BJ (cell line): ENCODE measurements at places on chromosomes 12 and 14. TPM values are rescaled to one million over a fixed set of nuclear protein-coding genes. Genes with fewer than 3 reads are reported as not detected.

DNA sequence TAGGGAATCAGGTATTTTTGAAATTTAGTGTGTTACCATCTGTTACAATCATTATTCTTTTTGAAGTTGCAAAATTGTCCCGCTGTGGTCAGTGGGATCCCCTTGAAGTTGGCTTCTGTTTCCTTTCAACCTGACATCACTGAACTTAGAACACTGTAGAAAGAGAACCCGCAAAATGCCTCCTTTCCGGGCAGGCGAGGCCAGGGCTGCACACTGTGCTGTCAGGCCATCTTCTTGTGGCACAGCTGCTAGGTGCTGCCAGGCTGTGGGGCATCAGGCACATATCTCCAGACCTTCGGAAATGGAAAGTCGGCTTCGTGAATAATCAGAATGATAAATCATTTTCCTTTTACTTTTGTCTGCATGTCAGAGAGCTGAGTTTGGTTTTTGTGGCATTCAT is 103.5 kb downstream of the GLT1D1 start:
- no peak for DNase-seq

- DNase-seq, result no peak
Measured at GRCh38 chr12:41564816-41565215, 376.7 kb downstream of the PDZRN4 start.

RERGL gene
- 0.21 TPM in 1 of 2 replicates, not detected in the other for polyA plus RNA-seq

TRIAP1 gene
- polyA plus RNA-seq, result 24.7 and 45.0 TPM in 2 replicates

PTPRB gene
- polyA plus RNA-seq, result 1.7 and 2.1 TPM in 2 replicates

SIX1 gene
- polyA plus RNA-seq, result 3.2 and 6.1 TPM in 2 replicates

GRCh38 chr12:119201789-119202543 is 23.2 kb downstream of the HSPB8 start:
- no peak for DNase-seq

DNA sequence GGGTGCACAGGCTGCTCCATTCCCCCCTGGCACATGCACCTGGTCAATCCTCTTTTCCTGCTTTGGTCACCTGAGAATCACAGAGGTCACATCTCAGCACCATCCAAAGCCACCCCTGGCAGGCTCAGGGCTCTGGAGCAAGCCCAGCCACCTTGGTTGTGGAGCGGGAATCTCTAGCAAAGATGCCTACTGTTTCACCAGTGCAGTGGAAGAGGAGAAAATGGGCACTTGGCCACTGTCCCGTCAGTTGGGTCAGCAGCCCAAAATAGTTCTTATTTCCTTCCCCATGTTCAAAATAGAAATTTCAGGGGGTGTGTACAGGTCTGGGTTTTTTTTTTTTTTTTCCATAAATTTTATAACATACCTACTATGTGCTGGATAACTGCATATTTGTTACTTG is 18.3 kb downstream of the RTL1 start:
- no peak for DNase-seq

FOXN4 gene
- polyA plus RNA-seq, result not detected in 2 replicates

CCDC184 gene
- 0.38 and 0.45 TPM in 2 replicates for polyA plus RNA-seq

C12orf60 gene
- 0.71 and 1.3 TPM in 2 replicates for polyA plus RNA-seq

CCDC175 gene
- not detected in 2 replicates for polyA plus RNA-seq

GRCh38 chr12:79406993-79407392 is 283.8 kb downstream of the PAWR start:
- no peak for DNase-seq

GRCh38 chr12:69007855-69008351 is 74.9 kb upstream of the CPM start:
- no peak for DNase-seq

OAS1 gene
- 0.59 and 1.4 TPM in 2 replicates for polyA plus RNA-seq

LRP1 gene
- 58.5 and 117 TPM in 2 replicates for polyA plus RNA-seq

DNA sequence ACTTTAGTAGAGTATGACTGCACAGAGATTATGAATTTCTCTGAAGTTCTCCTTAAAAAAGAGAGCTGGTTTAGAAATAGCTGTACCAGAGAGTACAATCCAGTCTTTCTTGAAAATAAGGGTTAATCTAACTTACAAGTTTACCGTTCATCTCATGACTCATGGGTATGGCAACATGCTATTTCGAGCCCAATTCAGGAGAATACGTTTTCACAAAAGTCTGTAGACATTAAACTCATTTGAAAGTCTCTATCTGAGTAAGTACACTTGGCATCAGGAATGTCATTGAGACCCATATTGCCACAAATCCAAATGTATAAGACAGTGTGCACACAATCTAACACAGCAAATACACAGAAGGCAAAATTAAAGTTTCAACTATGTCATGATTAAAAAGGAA is 160.5 kb downstream of the PIK3C2G start:
- DNase-seq, result no peak

DNA sequence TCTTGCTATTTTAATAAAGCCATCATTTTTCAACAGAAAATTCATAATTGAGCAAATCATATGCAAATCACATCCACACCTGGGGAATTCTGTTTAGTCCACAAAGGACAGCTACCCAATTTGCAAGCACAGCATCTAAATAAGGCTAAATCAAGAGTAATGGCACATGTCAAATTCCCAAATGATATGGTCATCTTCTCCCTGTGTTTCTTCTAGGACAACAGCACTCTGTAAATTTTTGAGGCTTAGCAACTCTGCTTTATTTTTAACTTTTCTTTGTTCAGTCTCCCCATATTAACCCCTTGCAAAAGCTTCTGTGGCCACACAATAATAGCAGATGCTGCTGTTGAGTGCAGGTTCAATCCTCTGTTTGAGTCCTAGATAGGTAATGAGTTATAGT is 155.6 kb upstream of the DAAM1 start:
- no peak for DNase-seq

GRCh38 chr14:59450716-59451115 is 14.5 kb downstream of the GPR135 start:
- DNase-seq, result no peak

- DNase-seq, result no peak
Measured at GRCh38 chr12:20808521-20808920, 2.0 kb upstream of the SLCO1B3 start.

DNA sequence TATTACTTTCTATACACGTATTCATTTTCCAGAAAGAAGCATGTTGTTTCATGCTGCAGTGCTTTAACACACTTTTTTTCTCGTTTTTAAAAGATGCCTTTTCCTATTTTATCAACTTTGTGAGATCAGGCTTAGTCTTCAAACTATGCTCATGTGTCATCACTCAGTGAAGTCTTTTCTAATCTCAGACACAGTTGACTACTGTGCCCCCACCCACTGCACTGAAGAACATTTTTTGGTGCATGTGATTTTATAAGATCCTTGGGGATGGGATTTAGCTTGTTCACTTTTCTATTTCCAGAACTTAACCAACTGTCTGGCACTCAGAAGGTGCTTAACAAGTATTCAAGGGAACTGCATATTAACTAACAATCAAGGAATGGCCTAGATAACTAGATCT is 85.5 kb downstream of the CDK17 start:
- no peak for DNase-seq

- peak; percentile 45 for DNase-seq
Measured at GRCh38 chr12:48957141-48958048, at the start of gene ARF3. ARF3 (minus strand) TSS chr12:48957487; CDS start chr12:48941095, 16,392 bp downstream.

DNA sequence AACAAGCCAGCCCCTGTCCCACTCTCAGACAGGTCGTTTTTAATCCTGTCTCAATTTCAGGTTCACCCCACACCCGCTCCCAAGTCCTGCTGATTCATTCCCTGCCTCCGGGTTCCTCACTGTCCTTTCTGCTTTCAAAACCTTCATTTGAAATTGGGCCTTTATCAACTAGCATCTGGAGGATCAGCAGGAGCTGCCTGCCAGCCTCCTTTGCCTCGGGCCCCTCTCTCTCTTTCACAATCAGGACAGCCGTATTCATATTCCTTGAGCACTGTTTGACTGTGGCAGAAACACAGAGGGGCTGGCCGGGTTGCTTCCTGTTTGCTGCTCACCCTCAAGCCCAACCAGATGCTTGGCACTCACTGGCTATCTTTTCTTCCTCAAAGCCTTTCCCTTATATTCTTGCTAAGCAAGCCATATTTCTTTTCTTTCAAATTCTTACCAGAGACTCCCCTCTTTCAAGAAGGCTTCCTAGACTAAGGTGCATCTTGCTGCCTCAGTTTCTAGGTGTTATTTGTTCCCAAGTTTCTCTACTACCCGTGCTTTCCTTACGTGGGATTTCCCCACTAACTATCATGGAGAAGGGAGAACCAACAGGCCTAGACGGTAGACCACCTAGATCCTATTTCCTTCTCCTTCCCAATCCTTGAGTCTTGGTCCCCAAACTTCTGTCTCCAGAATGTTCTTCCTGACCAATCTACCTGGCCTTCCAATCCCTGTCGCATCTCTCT is 3.0 kb downstream of the GALNT6 start:
- DNase-seq, result peak; percentile 52

DNA sequence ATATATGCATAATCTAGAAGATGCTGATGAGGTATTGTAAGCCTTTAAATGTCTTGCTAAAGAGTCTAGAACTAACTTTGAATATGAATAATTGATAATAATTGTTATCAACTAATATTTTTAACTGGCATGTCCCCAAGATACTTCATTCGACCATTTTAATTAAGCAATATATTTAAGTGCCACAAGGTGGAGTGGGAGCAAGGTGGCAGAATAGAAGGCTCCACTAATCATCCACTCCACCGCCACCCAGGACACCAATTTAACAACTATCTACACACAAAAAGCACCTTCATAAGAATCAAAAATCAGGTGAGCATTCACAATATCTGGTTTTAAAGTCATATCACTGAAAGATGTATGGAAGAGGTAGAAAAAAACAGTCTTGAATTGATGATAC is 409.6 kb downstream of the SEC23A start:
- no peak for DNase-seq

KLRB1 gene
- polyA plus RNA-seq, result not detected in 2 replicates

RPS26 gene
- polyA plus RNA-seq, result 635 and 868 TPM in 2 replicates
